ENCODE measurements at places on chromosomes 11 and 22.

DNA sequence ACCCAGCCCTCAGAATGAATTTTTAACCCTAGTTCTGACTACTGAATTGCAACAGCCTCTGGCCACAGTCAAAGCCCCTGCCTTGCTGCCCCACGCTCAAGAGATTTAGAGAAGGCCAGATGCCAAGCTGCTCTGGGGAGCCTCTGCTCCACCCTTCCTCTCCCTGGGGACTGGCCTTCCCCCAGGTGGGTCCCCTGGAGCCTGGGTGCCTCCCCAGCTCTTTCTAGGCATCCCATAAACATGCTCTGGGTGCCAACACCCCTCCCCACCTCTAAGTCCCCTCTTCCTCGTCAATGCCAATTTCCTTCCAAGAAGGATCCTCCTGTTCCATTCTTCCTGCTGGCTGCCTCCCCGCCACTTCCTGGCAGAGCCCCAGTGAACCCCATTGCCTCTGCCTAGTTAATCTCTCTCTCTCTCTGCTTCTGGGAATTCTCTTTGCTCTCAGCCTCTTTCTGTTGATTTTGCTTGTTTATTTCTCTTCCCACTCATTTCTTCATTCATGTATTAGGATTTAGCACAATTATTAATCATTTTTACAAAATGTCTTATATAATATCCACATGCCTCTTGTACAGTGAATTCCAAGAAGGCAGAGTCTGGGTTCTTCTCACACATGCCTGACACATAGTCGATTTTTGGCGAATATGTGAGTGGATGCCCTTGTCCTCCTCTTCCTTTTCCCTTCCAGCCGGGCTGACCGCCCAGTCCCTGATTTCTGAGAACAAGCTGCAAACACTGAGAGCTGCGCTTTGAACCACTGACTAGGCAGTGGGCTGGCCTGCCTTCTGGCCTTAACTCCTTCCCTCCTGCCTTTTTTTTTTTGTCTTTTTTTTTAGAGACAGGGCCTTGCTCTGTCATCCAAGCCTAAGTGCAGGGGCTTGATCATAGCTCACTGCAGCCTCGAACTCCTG is 17.5 kb downstream of the UQCR10 start:
- no peak for DNase-seq

DNA sequence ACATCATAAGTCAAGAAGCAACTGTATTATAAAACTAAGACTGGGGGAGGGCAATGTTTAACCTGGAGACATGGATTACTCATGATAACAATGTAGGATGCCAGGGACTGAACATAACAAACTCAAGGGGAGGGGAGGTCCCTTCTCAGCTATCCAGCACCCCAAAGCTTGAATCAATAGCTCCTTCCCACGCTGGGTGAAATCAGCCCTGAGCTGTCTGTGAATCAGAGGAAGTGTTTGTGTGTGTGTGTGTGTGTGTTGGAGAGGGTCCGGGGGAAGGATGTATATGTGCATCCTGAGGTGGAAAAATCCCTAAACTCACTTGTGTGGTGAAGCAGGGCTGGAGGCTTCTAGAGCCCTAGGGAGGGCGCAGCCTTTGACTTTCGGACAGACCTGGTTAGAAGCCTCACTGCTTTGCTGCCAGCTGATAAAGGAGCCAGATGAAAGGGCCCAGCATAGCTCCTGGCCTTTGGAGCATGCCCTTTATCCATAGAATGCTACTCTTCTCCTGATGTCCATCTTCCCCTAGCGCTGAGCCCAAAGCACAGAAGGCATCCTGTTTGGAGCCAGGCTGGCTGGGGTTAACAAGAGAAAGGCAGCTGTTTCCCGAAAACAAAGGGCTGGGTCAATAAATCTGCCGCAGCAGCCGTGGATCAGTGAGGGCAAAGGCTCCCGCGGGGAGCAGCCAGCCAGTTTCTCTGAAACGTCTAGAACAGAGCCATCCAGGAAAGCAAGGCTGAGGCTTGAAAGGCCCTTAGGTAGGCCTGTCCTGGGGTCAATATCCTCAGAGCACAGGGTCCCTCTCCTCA is 35.8 kb downstream of the TNKS1BP1 start:
- DNase-seq = peak; percentile 95

- no peak for DNase-seq
Observed at GRCh38 chr22:42026705-42027104, 28.1 kb downstream of the WBP2NL start.

GRCh38 chr22:26763633-26764361 is 106.4 kb downstream of the MIAT start:
- DNase-seq = no peak

GRCh38 chr11:105100206-105100605 is 39.4 kb downstream of the CARD18 start:
- peak; percentile 30 for DNase-seq

All from pulmonary artery endothelial cell (primary cell).